ENCODE measurements at places on chromosomes 5 and 9. TPM values are rescaled to one million over a fixed set of nuclear protein-coding genes. Genes with fewer than 3 reads are reported as not detected.

The IL33 gene
- polyA plus RNA-seq: 26.2 TPM

The PCDHA10 gene
- 0.05 TPM for polyA plus RNA-seq

The WNT8A gene
- polyA plus RNA-seq: not detected

The GDF9 gene
- polyA plus RNA-seq: 0.95 TPM

The PSD2 gene
- polyA plus RNA-seq: 0.19 TPM

The AIF1L gene
- 27.8 TPM for polyA plus RNA-seq

The TMEFF1 gene
- polyA plus RNA-seq: 1.5 TPM

The SLC1A1 gene
- polyA plus RNA-seq: 0.22 TPM

The FAM163B gene
- polyA plus RNA-seq: 0.16 TPM

The WDR38 gene
- 0.11 TPM for polyA plus RNA-seq

The CSF1R gene
- 22.9 TPM for polyA plus RNA-seq

The CCL27 gene
- 0.51 TPM for polyA plus RNA-seq

The IL3 gene
- not detected for polyA plus RNA-seq

The PKN3 gene
- 8.9 TPM for polyA plus RNA-seq

The SLC4A9 gene
- polyA plus RNA-seq: 0.19 TPM

The ZNF454 gene
- 3.7 TPM for polyA plus RNA-seq
